ENCODE measurements at places on chromosomes 3 and 15.

DNA sequence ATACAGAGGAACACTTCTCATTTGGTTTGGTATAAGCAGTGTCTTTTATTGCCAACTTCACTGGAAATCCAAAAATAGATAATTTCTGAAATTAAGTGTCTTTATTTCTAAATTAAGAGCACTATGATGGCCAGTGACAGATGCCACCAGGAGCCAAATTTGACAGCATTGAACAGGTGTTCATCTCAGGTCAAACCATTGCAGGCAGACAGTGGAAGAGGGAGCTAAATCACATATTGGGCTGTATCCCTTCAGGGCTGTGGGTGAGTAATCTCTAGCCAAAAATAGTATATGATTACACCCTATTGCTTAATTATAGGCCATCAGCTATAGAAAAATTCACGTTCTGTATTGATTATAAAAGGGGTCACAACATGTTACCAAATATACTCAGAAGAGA, 457.7 kb downstream of the NAALADL2 start:
- no peak for DNase-seq

DNA sequence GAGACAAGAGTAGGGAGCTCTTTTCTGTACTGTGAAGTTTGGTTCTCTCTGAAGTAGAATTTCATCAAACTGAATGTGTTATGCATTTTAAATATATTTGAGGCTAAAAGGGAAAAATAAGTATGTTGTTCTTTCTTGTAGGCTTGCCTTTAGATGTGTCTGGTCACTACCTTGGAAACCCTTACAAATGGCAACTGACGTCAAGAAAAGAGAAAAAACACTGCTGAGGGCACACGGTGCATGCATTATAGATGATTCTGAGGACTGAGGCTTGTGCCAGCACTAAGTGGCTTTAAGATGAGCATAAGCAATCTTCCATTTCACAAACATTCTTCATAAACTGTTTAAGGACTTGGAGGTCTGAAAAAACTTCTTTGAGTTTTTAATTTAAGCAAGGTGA, 31.1 kb upstream of the ACTL6A start:
- DNase-seq, result no peak

DNA sequence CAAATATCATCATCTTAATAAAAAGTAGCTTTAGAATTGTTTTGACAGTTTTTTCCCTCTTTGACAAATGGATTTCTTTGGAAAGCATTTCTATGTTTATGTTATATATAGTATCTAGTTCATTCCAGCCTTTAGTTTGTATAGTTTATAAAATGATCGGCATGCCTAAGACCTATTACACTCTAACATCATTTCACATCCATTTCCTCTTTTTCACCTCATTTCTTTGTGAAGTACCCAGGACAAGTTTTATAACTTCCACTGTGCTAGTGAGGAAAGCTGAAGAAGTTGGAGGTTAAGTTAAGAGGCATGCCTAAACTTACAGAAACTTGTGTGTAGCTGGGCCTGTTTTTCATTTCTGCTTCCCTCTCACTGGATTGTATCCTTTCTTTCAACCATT, 178.4 kb downstream of the TP63 start:
- no peak for DNase-seq

GRCh38 chr3:186922790-186923189, 7.5 kb upstream of the ST6GAL1 start:
- no peak for DNase-seq

GRCh38 chr3:69819282-69819681, 80.0 kb downstream of the MITF start:
- DNase-seq, result no peak

GRCh38 chr3:42780892-42781700, 8.0 kb upstream of the CCDC13 start:
- DNase-seq, result peak; percentile 75

DNA sequence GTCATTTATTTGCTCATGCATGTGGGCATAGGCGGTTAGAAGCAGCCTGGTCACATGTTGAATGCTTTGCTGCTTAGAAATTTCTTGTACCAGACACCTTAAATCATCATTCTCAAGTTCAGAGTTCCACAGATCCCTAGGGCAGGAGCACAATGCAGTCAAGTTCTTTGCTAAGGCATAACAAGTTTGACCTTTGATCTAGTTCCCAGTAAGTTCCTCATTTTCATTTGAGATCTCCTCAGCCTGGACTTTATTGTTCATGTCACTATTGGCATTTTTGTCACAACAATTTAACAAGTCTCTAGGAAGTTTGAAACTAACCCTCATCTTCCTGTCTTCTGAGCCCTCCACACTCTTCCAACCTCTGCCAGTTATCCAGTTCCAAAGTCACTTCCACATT, 22.8 kb downstream of the HGD start:
- DNase-seq, result no peak

- no peak for DNase-seq
Measured at GRCh38 chr15:64163659-64164362, 989 bp upstream of the PPIB start.

DNA sequence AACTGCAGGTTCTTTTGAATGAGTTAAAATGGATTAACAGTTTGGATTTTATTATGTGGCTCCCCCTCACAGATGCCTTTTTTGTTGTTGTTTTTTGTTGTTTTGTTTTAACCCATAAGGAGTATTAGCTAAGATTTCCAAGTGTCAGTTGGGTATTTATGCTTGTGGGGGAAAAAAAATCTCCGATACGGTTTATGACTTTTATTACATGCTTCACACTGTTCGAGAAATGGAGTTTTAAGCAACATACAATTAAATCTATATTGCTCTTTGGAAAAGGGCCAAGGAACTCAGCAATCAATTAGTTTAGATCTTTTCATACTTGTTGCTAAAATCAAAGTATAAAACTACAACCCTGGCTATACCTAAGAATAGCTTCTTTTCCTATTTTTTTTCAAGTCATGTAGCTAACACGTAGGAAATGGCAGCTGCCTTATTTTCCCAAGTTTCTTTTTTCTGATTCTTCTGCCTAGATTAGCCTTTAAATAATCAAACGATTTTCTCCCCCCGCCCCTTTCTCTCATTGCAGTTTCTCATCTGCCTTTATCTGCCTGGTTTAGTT, 16.0 kb downstream of the NR2F2 start:
- DNase-seq, result no peak

DNA sequence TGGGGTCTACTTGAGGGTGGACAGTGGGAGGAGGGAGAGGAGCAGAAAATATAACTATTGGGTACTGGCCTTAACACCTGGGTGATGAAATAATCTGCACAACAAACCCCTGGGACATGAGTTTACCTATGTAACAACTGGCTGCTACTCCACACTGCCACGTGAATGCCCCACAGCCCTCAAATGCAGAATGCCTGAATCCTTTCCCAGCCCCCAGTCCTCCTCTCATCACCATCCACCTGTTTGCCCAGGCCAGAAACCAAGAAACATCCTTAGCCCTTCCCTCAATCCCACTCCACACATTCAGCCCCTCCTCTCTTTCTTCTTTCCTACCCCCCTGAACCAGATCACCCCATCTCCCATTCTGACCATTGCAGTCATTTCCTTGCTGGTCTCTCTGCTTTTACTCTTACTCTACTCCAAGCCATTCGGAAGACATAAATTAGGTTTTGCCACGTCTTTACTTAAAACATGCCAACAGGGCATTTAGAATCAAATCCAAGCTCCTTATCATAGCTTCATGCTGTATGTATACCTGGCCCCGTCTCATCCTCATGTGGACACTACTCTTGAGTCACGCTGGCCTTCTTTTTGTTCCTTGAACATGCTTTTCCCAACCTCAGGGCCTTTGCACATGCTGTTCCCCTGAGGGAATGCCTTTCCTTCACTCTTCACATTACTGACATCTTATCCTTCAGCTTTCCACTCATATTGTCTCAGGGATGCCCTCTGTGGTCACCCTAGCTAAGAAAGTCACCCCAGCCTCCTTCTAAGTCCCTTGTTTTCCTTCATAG, 137.5 kb upstream of the ABHD17C start:
- no peak for DNase-seq

- DNase-seq, result peak; percentile 30
Measured at GRCh38 chr3:105367063-105367405, 325 bp downstream of the ALCAM start.

DNA sequence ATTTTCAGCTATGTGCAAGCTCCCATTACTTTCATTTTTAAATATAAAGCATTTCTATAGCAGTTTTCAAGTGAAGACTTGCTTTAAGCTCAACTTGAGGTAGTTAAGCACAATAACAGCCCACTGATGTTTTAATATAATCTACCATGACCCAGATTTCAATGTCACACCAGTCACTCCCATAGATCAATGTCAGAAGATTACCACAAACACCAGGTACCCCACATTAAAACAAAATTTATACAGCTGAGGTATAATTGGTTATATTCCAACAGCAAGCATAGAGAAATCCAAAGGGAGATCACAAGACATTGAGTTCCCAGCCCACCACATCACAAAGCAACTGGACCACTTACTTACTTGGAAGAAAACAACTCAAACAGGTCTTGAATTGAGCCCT, 22.8 kb downstream of the GTPBP8 start:
- DNase-seq, result no peak

- no peak for DNase-seq
Measured at GRCh38 chr3:36482880-36483279, 102.6 kb downstream of the STAC start.
